ENCODE measurements at places on chromosomes 3 and 15. TPM values are rescaled to one million over a fixed set of nuclear protein-coding genes. Genes with fewer than 3 reads are reported as not detected.

DNA sequence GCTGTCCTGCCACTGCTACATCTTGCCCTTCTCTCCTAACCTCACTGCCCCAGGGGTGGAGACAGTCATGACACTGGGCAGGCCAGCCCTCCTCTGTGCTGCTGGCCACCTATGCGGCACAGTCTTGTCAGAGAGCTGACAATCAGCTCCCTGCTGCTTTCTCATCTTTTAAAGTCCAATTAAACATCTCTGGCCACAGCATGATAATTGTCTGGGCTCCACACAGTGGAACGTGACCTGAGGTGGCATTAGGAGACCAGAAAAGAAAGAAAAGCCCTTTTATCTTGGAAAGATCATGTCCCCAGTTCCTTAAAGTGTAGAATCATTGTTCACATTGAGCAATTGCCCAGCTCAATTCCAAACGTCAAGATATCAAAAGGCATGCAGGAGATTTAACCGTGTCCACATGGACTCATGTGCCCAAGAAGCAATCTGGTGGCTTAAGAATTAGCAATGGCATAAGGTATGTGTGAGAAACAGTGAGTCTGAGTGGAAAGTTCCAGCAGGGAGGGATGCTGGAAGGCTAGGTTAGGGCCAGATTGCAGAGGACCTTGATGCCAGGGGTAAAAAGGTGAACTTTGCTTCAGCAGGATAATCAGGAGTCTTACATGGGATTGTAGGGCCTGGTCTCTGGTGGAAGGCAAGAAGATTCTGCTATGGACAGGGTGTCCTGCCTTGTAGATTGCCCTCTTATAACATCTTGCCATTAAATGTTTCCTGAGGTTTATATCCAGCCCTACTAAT is 15.3 kb upstream of the CACNA1D start:
- DNase-seq: no peak

Gene C3orf52
- 4.2 TPM for polyA plus RNA-seq

GRCh38 chr3:13718000-13718399 is 161.9 kb downstream of the WNT7A start:
- DNase-seq: no peak

GRCh38 chr3:119898478-119899191 is 116.7 kb downstream of the NR1I2 start:
- peak; percentile 3 for DNase-seq

Gene PSTPIP1
- 2.5 TPM for polyA plus RNA-seq

GRCh38 chr3:133956982-133957381 is 61.3 kb upstream of the RAB6B start:
- DNase-seq: no peak

DNA sequence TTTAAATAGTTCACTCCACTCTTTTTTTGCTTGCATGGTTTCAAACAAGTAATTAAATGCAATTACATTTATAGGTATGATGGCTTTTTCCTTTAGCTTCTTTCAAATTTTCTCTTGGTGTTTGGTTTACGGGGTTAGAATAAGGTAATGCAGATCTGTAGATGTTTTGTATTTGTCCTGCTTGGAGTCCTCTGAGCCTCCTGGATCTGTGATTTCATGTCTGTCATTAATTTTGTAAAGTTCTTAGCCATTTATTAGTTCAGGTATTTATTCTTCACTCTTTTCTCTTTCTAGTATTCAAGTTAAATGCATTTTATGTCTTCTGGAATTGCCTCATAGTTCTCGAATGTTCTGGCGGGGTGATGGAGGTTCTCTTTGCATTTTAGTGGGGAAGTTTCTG is 1.4 kb upstream of the MRPS25 start:
- DNase-seq: no peak

DNA sequence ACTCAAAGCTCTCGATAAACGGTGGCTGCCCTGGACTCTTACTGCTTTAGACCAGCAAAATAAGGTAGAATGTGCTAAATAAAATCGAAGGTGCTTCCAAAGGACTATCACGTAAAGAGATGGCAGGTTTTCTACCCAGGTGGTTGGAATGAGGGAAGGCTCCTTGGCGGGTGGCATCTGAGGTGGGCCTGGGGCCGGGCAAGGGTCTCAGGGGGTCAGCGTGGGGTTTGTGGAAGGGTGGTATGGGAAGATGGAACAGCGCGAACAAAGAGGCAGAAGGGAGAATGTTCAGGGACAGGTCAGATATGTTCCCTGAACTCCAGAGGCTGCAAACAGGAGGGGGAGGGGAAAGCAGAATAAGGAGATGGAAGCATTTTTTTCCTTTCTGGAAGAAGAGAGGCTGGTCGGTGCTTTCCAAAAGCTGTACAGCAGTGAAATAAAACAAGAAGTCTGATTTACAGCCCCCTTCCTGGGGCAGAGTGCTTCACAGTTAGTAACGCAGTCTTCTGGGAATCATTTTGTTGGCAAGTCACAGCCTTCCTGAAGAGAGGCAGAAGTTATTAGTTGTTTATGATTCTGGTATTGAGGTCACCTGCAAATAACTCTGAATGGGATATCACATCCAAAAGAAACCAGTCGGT is 58.3 kb upstream of the ATG7 start:
- no peak for DNase-seq

GRCh38 chr3:31377045-31377642 is 155.6 kb upstream of the STT3B start:
- DNase-seq: no peak

GRCh38 chr3:59235634-59236012 is 185.8 kb upstream of the CFAP20DC start:
- DNase-seq: no peak

- DNase-seq: no peak
Measured at GRCh38 chr3:185961675-185962232, 23.9 kb upstream of the TRA2B start.

DNA sequence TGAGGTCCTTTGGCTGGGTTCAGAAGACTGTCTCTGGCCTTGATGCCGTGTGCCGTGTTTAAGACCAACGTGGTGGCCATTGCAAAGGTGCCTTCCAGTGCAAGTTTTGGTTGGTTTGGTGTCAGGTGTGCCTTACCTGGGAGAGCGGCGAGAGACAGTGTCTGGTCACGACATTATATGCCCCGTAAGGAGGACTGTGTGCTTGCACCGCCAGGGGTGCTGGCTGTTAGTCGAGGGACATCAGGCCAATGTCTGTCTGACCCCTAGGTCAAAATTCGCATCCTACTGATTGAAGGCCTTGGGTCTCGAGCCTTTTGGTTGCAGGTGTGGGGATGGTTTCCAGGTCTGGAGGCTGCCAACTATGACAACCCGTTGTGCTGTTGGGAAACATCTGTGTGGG is 111.9 kb downstream of the SNRPN start:
- no peak for DNase-seq

Gene LRRC15
- polyA plus RNA-seq: 1.5 TPM

- no peak for DNase-seq
Measured at GRCh38 chr15:58434334-58434875, 2.6 kb downstream of the LIPC start.

Gene SEMA7A
- polyA plus RNA-seq: 5.6 TPM

DNA sequence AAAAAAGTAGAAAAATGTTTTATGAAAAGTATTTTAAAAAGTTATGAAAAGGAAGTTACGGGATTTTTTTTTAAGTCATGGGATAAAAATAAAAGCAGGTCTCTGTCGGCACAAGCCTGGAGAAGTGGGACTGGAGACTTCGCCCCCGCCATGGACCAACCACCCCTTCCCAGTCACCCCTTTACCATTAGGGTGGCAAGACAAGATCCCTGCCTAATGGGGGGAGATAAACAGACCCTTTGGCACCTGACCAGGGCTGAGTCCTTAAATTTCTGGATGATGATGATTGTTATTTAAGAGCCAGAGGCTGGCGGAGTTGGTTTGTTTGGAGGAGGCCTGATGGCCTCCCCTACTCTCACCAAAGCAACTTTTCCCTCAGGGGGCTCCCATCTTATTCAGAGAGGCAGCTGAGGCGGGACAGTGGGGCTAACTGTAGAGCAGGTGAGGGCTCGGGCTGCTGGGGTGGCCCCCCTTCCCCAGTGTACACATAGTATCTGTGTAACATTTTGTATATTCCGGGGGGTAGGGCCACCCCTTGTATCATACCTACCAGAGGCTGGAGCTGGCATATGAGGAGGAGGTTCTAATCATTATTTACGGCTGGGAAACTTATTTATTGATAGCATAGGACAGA is 74.0 kb downstream of the ADAMTS7 start:
- DNase-seq: no peak

DNA sequence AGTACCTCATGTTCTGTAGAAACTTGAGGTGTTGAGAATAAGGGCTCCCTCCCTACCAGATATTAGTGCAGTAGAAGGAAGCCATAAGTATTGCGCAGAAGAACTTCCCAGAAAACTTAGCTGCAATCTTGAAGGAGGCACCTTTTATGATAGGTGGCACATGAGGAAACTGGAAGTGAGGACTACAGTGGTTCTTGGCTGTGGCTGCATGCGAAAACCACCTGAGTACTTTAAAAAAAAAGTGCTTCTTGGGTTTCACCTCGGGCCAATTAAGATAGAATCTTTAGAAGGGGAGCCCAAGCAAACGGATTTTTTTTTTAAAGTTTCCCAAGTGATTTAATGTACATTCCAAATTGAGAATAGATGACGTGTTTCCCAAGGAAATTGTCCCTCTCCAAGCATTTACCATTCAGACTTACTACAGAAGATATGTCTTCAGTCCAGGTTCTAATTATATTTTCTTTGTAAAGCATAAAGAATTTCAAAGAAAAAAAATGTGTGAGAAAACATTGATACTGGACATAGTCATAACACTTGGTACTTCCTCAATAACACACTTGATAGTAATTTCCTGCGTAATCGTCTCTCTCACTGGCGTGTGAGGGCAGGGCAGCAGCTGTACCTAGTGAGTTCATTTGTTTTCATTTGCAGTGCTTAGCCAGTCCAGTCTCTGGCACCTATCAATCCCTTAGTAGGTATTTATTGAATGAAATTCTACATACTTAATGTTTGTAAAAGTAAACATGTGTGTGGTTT is 12.3 kb upstream of the NR1I2 start:
- DNase-seq: peak; percentile 1

DNA sequence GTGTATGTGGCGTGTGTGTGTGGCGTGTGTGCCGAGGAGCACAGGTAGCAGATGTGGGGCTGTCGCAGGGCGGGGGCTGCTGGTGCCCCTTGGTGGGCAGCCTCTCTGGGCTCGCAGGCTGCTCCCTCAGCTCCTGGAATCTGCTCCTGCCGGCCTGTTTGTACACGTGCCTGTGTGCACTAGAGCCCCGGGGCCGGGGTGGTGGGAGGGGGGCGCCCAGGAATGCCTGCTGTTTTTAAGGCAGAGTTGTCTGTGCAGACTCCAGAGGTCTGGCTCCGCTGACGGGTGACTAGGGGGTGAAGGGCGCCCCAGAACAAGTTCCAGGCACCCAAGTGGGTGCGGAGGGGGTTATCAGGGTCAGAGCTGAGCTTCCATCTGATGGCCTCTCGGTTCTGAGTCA is 112.2 kb downstream of the FBLN2 start:
- no peak for DNase-seq

- no peak for DNase-seq
Measured at GRCh38 chr15:58440922-58441321, 9.1 kb downstream of the LIPC start.

GRCh38 chr3:59968513-59969045 is 918.8 kb upstream of the CFAP20DC start:
- DNase-seq: no peak

DNA sequence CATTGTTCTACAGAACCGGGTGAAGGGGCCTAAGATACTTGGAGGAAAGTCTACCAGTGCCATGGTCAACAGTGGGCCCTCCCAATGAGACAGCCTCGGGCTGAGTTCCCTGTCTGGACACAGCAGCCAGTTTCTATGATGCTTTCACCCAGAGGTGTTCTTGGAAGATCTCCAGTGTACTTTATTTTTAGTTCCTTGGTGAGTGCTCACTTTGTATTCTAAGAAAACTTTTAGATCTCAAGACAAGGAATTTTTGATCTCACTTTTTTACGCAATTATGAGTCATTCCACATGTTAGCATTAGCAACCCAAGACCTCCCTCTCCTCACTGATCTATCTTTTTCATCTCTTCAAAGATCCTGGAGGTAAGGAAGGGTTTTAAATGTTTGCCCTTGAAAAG is 287.7 kb downstream of the RORA start:
- no peak for DNase-seq

DNA sequence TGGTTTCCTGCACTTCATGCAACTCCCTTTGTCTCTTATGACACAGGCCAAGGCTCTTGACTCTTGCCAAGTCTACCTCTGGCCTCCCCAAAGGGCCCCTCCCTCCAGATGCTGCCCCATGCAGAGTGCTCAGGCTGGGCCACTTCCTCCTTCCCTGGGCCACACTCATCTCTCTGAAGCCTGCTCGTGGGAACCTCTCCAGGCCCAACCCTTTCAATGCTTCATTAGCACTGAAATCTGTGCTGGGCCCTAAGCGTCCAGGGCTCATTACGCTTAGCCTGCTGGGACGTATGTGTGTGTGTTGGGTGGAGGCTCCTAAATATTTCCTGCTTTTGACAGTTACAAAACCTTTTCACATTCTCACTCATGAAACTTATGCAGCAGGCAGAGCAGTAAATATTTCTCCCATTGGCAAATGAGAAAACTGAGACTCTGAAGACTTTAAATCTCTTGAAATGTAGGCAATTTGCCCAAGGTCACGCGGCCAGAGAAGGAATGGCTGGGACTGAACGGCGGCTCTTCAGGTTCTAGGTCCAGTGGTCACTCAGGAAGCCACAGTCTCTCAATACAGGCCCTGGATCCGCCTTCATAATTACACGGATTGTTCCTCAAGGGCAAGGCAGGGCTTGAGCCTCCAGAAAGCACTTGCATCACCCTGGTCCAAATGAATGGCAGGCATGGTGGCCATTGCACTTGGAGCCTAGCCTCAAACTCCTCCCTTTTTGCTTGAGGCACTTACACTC is 241.7 kb upstream of the HES1 start:
- peak; percentile 18 for DNase-seq

DNA sequence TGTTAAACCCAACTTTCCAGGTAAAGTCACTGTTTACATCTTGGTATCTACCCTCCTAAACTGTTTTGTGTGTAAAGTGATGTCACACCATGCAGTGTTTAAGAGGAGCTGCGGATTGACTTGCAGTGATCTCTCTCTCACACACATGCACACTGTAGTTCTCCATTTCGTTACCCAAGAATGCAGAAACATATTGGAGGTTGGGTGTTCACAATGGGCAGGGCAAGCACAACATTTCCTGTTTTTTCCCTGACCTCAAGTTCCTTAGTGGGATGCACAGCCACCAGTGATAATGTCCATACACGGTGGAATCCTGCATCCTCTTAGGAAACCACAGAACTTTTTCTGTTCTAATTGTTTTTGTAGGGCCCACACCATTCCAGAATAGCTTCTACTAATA is 85.3 kb upstream of the CFAP20DC start:
- no peak for DNase-seq

DNA sequence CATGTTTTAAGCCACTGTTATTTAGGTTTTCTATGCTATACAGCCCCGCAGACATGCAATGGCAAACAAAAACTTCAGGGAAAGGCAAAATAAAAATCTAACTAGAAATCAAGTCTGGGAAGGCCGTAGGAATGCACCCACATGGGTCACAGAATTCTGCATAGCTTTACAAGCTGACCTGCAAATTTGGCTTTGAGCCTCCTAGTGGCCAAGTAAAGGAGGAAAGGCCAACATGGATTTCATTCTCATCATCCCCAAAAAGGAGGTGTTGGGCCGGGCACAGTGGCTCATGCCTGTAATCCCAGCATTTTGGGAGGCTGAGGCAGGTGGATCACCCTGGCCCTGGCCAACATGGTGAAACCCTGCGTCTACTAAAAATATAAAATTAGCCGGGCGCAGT is 124.3 kb downstream of the FBLN2 start:
- no peak for DNase-seq

Gene PLAAT1
- polyA plus RNA-seq: 22.7 TPM

GRCh38 chr3:135581806-135582205 is 383.7 kb upstream of the PPP2R3A start:
- no peak for DNase-seq

All from muscle of back (tissue), 13 donors.